ENCODE measurements at places on chromosomes 7 and 10.

GRCh38 chr7:30567081-30567480 is 27.6 kb upstream of the GARS1 start:
- DNase-seq = no peak

- DNase-seq = no peak
Observed at GRCh38 chr7:54883576-54883975, 124.6 kb upstream of the SEC61G start.

GRCh38 chr7:122423591-122423990 is 119.0 kb upstream of the FEZF1 start:
- DNase-seq = no peak

GRCh38 chr7:44764665-44765578 is 16.3 kb downstream of the ZMIZ2 start:
- no peak for DNase-seq

DNA sequence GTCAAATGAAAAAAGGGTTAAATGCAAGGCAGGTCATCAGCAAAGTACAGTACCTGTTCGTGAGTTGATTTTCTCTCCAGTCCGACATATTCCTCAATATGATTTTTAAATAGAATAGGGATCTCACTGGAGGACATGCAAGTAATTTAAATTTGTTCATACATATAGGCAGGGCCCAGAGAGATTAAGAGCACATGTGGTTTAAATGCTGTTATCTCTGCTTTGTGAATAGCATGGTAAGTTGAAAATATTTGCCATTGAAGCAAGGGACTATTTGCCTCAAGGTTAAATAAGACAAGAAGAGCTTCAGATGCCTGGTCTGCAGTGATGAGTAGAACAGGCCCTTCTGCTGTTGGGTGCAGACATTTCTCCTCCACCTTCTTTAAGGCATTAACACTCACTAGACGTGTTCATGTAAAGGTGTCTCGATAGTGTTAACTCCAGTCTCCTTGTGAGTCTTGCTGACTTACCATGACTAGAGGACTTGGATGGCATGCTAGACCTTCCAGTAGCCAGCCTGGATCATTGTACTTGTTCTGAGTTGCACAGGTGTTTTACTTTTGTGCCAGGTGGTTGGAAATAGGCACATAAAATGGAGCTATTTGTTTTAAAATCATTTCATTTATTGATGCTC is 15.6 kb upstream of the AKR1C3 start:
- no peak for DNase-seq

DNA sequence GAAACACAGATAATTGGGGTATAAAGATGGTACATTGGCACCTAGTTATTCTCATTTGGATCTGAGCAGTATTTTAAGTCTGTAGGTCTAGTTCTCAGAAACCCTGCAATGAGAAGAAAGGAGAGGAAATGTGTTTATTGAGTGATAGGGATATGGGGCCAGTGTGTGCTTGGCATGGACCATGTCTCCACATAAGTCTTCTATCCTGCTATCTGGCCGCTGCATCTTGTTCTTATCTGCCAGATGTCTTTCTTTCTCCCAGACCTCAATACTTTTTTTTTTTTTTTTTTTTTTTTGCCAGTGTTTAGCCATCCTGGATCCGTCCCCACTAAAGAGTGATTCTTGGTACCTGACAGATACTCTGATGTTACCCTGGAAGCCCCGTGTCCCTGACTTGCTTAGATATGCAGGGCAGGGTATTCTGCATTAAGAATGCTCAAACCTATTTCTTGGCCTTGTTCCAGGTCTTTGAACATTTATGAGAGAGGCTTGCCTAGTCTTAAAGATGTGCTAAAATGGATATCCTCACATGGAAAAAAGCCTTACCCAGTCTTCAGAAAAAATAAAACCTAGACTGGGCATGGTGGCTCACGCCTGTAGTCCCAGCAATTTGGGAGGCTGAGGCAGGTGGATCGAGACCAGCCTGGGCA is 10.0 kb downstream of the MTURN start:
- DNase-seq = no peak

GRCh38 chr10:124898471-124898870 is 43.5 kb upstream of the ZRANB1 start:
- no peak for DNase-seq

- DNase-seq = no peak
Observed at GRCh38 chr7:73994023-73994422, 34.0 kb upstream of the ELN start.

DNA sequence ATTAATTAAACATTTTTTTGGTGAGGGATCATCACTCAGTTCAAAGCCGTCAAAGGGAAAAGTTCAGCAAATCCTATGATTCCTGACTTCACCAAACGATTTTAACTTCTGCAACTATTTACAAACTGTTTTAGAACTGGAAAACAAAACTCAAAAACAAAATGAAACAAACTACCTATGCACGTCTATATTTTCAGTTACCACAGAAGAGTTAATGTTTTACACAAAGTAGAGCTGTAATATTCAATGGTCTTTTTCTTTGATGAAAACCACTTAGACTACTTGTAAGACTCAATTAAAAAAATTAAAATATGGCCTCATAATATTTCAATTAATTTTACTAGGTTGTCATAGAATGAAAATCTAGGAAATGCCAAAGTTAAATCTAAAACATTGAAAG is 131.5 kb downstream of the ATE1 start:
- no peak for DNase-seq

- no peak for DNase-seq
Observed at GRCh38 chr10:94420998-94421528, 18.7 kb downstream of the TBC1D12 start.

- no peak for DNase-seq
Observed at GRCh38 chr10:26806557-26806956, 54.2 kb downstream of the ABI1 start.

DNA sequence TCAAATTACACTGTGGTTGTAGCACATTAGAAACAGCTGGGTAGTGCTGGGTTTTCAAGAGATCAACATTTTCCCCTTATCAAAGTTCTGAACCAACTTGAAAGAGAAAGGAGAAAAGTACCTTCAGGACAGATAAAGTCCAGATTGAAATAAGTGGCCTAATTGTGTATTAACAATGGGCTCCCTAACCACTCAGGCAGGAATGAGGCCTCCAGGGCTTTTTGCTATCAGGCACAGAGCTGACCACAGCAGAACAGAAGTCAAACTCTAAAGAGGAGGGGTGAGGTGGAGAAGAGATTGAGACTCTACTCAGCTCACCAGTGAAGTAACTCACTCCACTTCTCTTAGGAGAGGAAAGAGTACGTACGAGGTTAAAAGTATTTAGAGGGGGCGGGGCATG is 394.1 kb upstream of the PHF14 start:
- DNase-seq = no peak

GRCh38 chr7:17298840-17299482 is 509 bp downstream of the AHR start:
- DNase-seq = peak; percentile 49

DNA sequence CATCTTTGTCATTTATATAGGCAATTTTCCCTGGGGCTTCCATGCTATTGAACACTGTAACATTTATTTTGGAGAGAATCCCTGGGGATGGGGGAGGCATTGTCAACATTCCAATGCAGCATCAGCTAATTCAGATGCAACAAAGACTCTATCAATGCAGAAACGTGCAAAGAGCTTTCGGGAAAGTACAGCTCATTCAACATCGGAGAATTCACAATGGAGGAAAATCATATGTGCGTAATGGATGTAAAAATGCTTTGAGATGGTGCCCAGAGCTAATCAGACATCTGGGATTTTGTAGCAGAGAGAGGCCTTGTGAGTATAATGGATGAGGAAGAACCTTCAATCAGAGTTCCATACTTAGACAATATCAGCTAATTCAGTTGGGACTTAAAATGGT is 28.3 kb upstream of the FIS1 start:
- DNase-seq = no peak

- DNase-seq = no peak
Observed at GRCh38 chr10:108749042-108749441, 1174.3 kb downstream of the XPNPEP1 start.

GRCh38 chr10:18400201-18400905 is 251.0 kb downstream of the NSUN6 start:
- no peak for DNase-seq

Measured in RPMI7951 (cell line).